ENCODE measurements at places on chromosomes 11 and 22.

- DNase-seq: no peak
Measured at GRCh38 chr11:68763926-68764657, 12.8 kb upstream of the TESMIN start.

GRCh38 chr11:44726283-44727113 lies at the start of gene TSPAN18:
Gene TSPAN18 (plus strand): TSS chr11:44726962. CDS start chr11:44906417, 179,455 bp downstream.
- DNase-seq: no peak

GRCh38 chr11:15484398-15484797 lies 369.7 kb downstream of the INSC start:
- no peak for DNase-seq

- no peak for DNase-seq
Measured at GRCh38 chr11:66317723-66318599, 1.1 kb upstream of the CD248 start.

DNA sequence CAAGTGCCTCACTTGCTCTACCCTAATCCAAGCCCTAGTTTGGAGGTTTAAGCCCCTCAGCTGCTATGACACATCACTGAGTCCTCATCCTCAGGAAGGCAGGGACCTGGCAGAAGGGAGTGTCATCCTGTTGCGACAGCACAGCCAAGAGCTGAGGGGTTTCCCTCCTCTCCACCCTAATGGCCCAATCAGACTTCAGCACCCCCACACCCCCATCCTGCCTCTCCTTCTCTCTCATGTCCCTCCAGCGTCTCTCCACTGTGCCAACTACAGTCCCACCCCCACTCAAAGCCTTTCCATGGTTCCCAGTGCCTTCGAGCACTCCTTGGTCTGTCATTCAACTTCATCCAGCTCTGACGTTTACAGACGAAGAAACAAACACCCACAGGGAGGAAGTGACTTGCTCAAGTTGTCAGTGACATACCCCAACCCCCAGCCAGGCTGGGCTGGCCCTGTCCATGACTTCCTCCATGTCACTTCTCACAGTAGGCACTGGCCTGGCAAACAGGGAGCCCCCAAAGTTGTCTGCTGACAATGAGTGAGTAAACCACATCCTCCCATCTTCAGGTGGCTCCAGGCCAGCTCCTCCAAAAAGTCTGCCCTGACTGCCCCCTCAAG lies 15.6 kb downstream of the ARAP1 start:
- no peak for DNase-seq
